ENCODE measurements at places on chromosomes 7 and 10.

DNA sequence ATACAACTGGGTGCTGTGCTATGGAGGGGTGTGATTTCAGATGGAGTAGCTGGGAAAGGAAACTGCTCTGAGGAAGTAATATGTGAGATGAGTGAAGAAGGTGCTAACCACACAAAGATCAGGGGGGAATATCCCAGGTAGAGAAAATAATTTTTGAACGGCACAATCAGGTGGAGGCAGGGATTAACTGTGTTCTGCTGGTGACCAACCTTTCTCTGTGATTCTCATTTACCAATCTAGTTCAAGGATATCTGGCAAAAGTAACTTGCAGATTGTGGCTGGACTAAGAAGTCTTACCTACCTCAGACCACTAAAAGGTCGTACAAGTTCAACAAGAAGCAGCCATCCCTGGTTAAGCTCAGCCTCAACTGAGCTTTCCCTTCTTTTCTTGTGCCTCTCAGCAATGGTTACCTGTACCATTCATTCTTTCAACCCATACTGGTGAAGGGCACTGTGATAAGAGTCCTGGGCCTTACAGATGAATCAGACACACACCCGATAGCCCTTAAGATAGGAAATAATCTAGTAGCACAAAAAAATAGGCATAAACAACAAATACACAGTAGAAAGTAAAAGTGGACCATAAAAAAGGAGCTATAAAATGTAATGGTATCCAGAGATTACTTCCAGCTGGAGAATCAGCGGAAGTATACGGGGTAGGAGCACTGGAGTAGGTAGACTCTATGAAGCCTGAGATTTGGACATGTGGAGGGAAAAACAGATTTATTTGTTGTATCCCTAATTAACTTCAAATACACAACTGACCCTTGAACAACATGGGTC is 96.6 kb downstream of the UBE2H start:
- no peak for DNase-seq

GRCh38 chr7:133941496-133941895 is 185.6 kb upstream of the LRGUK start:
- no peak for DNase-seq

GRCh38 chr10:31792745-31793144 is 135.9 kb downstream of the ARHGAP12 start:
- no peak for DNase-seq

DNA sequence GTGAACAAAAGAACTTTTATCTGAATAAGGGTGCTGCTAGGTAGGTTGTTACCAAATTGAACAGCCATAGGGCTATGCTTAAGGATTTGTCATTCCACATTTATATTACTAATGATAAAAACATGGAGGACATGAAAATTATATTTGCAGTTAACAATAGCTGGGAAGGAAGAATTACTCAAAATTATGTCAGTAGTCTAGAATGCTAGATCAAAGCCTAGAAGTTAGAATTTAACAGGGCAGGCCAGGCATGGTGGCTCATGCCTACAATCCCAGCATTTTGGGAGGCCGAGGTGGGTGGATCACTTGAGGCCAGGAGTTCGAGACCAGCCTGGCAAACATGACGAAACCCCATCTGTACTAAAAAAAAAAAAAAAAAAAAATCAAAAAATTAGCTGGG is 9.4 kb downstream of the STK17A start:
- DNase-seq = no peak

- no peak for DNase-seq
These were observed 121.7 kb downstream of the WDFY4 start for GRCh38 chr10:48806342-48806741.

DNA sequence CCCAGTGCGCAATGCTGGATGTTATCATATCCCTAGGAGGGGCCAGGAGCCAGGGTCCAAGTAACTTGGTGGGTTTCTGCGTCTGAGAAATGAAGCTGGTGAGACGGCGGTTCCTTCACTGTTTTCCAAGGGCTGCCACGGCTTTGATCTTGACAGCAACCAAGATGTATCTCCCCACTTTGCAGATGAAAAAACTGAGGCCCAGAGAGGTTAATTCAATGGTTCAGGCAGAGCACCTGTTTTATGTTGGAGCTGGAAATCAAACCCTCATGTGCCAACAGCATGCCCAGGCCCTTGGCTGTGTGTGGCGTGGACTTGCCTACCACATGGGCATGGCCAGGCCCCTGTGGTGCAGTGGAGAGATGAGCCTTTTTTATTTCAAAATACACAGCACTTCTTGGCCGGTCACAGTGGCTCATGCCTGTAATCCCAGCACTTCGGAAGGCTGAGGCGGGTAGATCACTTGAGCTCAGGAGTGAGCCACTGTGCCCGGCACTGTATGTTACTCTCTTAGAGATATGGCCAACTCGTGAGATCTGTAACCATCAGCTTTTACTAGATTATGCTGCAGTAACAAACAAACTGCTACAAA is 225.2 kb upstream of the SH2B2 start:
- no peak for DNase-seq

DNA sequence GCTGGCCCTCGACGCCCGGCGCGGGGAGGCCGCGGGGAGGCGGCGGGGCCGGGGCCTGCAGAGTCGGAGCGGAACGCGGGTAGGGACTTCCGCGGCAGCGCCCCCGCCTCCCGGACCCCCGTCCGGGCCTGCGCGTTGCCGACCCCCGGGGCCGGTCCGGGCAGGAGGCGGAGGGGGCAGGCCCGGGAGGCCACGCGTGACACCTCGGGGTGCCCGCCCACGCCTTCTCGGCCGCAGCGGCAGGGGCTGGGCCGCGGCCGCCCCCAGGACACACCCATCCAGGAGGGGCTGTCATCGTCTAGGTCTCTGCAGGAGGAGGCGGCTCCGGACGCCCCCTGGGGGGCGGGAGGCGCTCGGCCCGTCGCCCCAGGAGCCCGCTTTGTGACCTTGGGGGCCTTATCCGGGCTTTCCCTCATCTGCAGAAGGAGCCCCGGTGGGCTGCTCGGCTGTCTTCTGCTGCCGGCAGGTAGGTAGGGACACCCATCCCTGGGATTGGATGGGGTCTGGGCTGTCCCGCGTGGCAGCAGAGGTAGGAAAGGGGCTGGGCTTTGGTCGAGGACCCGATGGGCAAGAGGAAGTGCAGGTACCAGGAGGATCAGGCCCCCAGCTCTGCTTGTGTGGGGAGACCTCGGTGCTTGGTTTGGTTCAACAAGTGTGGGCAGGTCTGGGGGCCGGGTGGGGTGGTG is 569 bp downstream of the ZNF316 start:
- DNase-seq = peak; percentile 64

DNA sequence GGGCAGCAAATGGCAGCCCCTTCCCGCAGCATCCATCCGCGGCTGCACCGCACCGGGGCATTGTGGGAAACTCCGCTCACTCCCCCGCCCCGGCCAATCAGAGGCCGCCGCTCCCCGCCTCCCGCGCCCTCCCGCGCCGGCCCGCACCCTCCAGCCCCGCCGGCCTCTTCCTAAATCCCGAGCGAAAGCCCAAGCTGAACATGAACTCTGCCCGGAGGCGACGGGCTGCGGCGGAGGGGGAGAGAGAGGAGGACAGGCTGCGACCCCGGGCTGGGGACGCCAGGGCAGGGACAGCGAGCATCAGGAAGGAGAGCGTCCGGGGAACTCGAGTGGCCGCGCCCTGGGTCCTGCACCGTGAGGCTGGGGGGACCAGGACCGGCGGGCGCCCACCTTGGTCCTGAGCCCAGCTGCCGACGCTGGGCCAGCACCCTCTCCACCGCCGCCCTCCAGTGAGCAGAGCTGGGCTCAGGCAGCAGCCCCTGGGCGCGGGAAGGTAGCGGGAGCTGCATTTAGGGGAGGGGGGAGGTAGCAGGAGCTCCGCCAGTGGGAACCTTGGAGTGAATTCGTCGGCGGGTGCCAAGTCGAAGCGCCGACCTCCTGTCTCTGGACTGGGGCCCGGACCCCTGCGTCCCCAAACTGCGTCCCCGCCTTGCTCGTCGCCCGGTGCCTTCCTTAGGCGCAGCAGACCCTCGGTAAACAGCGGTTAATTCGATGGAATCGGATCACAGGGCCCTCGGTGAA is at the start of gene DGKI:
Gene DGKI, minus strand, starts transcription at position 148 of the 741 bp plus-strand sequence.
- peak; percentile 13 for DNase-seq

GRCh38 chr7:155329225-155329624 is 31.5 kb downstream of the INSIG1 start:
- DNase-seq = no peak

GRCh38 chr7:107122486-107122911 is 46.3 kb upstream of the HBP1 start:
- DNase-seq = no peak

GRCh38 chr10:45091968-45092367 is 91.2 kb downstream of the ZNF22 start:
- DNase-seq = no peak

DNA sequence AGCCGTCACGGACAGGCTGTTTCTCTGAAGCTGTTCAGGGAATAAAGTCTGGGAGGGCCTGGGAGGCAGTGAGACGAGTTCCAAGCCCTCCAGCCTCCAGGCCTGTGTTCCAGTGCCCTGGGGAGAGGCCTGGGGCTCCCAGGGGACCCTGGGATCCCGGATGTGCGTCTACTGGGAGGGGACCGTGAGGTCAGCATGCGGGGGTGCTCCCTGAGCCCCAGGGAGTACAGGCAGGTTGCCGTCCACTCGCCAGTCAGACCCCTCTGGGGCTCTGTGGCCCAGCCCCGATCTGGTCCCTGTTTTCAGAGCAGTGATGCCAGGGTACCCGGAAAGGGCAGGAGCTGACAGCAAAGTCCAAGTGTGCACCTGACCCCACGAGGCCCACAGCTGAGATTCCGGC is 80.9 kb upstream of the DNAAF5 start:
- DNase-seq = no peak

GRCh38 chr7:140509789-140510188 is 30.5 kb upstream of the MKRN1 start:
- DNase-seq = no peak

GRCh38 chr7:28192786-28193585 is 12.4 kb upstream of the JAZF1 start:
- DNase-seq = no peak

DNA sequence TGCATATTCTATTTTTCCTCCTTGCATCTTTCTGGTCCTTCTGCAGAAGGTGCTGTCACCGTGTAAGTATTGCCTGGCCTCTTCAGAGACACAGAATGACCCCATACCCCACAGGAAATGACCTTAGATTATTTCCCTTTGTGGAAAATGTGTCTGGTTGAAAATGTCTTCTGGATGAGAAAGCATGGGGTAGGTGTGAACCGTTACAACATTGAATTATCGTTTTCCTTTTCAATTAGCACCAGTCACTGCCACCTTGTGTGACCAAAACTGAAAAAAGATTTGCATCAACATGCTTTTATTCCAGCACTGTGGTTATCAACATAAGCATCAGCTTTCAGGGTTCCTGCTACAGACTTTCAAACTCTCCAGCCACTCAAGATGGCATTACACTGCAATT is 58.0 kb upstream of the CELF2 start:
- no peak for DNase-seq

- no peak for DNase-seq
These were observed 625.1 kb upstream of the MKI67 start for GRCh38 chr10:128751284-128751683.

DNA sequence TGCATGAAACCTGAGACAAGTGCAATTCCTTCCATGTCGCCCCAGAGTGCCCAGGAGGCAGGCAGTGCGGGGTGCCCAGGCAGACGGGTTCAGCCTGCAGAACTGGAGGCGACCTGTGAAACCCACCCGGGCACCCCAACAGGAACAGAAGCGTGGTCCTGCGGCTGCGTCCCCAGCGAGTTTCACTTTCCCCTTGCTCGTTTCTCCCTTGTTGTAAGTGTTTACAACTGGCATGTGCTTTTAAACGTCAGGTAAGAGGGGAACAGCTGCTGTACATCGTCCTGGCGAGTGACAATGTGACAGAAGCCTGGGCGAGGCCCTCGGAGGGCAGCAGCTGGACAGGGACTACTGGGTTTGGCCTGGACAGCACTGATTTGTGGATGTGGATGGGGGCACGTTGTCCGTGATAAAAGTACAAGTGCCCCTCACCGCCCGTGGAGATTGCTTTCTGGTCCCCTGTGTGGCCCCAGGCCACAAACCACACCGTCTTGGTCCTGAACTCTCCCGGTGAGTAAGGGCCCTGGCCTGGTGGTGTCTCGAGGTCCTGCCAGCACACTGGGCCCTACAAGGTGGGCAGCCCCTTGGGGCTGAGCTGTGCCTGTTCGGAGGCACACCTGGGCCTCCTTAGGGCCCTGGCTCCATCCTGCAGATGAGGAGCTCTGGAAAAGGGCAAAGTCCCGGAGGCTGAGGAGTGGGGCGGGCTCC is 4.0 kb downstream of the VENTX start:
- DNase-seq = no peak

DNA sequence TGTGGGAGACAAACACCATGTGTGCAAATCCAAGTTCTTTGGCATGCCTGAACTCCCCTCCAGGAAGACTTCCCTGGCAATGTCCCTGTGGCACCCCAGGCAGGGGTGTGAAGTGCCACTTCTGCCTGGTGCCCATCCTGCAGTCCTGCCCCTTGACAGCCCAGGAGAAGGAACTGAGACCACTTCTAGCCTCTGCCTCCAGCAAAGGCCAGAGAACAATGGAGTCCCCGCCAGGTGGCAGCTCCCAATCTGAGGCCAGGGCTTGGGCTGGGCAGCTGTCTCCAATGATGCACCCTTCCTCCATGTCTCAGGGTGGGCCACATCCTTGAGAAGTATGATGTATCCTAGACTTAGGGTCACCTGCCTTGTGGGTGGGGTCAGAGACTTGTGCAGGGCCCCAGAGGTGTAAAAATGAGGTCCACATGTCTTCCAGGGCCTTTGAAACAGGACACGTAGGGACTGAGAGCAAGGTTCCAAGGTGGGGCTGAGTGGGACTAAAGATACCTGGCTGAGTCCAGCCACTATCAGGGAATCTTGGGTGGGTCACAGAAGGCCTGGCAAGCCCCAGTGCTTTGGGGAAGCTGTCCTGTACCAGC is 5.5 kb downstream of the FXYD4 start:
- no peak for DNase-seq

All from memory B cell (primary cell).